ENCODE measurements at places on chromosomes 5 and 9.

DNA sequence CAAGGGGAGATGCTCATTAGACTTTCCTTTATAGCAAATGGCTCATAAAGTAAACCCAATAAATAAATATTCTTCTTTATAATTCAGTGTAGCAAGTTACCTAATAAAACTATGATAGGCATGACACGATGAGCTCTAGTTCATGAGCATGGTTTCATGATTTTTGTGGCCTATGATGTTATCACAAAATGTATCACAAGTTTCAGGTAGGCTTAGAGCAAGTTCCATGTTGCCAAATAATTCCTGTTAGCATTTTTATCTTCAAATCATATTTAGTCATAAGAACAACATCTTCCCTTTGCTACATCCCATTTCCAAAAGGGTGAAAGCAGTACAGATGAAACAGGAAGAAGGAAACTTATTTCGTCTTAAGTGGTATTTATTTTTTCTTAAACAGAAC, 200.2 kb downstream of the ENC1 start:
- DNase-seq: no peak

DNA sequence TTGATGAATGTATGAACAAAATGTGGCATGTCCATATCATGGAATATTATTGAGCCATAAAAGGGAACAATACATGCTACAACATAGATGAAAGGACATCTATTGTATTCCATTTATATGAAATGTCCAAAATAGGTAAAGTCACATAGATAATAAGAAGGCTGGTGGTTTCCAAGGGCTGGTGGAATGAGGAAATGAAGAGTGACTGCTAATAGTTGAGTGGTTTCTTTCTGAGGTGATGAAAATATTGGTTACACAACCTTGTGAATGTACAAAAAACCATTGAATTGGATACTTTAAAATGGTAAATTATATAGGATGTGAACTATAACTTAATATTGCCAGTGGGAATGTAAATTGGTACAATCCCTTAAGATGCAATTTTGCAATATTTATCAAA, 5.2 kb downstream of the ARSB start:
- no peak for DNase-seq

- DNase-seq: no peak
Measured at GRCh38 chr5:120769312-120769872, 305.3 kb downstream of the PRR16 start.

DNA sequence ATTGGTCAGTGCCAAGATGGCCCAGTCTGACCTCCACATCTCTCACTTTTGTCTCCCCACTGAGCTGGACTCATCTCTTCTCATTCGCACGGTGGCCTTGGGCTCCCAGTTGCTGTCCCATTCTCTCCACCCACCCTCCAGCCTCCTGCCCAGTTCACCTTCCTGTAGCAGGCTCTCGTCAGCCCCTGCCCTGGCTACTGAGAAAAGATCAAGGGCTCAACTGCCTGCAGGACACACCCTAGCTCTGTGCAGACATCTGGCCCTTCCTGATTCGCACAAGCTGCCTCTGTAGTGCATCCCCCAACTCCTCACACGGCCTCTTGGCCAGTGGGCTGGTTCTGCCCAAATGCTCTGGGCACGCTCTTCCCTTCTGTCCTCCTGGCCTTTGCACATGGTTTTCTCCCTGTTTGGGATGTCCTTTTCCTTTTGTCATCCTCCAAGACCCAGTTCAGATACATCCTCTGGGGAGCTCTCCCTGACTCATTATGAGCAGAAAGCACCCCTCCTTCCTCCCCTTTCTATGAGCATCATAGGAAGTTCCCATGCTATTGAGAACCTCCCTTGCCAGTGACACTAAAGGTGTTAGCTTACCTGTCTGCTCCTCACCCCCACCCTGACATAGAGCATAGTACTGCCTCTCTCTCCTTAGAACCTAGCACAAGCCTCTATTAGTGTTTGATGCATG, 78.5 kb upstream of the TGFBR1 start:
- DNase-seq: no peak

- no peak for DNase-seq
Measured at GRCh38 chr9:89595646-89596045, 9.2 kb upstream of the GADD45G start.

- no peak for DNase-seq
Measured at GRCh38 chr5:113692891-113693457, 179.5 kb downstream of the YTHDC2 start.

GRCh38 chr5:76679231-76679630, 36.7 kb upstream of the F2R start:
- DNase-seq: no peak

- no peak for DNase-seq
Measured at GRCh38 chr9:91211414-91211813, 150.3 kb downstream of the AUH start.

DNA sequence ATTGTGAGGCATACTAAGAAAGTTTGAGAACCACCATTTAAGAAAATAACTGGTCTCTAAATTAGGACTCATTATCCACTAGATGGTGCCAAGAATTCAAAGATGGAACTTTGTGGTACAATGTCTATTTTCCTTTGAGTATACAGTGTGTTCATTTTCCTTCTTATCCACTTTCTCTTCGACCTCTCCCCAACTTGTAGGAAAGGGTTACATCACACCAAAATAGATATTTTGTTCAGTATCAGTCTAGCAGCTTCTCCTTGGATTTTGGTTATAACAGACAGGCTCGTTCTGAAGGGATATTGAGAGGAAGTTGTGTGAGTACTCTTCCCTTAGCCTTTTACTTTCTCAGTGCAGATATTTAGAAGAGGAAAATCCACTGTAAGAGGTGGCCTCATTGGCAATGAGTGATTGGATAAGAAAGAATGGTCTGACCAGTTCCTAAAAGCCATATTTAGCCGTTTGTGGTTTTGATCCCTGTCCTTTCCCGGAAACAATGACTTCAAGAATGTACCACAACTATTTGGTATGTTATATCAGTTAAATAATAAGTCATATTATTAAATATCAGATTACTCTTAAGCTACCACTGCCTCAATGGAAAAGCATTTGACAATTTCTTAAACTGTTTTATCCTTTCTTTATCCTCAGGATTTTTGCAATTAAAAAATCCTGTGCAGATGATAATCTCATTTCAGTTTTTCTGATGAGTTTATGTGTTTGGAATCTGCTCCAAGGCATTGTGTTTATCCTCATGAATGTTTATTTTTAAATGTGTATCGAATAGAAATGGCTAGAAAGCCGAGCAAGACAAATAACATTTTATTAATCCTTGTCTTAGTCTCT, 69.0 kb upstream of the GRAMD2B start:
- DNase-seq: no peak

GRCh38 chr5:2515180-2515764, 236.2 kb downstream of the IRX2 start:
- DNase-seq: no peak
